ENCODE measurements at places on chromosomes 6 and 20.

- no peak for DNase-seq
Measured at GRCh38 chr6:96624957-96625356, 62.0 kb downstream of the FHL5 start.

GRCh38 chr20:4027590-4028265, 12.4 kb upstream of the RNF24 start:
- DNase-seq, result no peak

DNA sequence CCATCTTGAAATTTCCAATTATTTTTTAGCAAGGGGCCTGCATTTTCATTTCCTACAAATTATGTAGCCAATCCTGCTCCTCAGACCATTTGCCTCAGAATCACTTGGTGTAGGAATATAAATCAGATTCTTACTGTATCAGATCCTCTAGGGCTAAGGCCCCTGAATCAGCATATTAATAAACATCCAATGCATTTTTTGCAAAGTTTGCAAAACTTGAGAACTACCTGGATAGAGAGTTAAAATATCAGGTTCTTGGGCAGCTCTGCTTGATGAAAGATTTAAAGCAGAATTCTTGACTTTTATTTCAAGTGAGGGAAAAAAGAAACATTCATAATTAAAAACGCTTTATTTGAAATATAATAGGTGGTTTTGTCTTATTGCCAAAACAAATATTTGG, 82.2 kb upstream of the MAN1A1 start:
- no peak for DNase-seq

DNA sequence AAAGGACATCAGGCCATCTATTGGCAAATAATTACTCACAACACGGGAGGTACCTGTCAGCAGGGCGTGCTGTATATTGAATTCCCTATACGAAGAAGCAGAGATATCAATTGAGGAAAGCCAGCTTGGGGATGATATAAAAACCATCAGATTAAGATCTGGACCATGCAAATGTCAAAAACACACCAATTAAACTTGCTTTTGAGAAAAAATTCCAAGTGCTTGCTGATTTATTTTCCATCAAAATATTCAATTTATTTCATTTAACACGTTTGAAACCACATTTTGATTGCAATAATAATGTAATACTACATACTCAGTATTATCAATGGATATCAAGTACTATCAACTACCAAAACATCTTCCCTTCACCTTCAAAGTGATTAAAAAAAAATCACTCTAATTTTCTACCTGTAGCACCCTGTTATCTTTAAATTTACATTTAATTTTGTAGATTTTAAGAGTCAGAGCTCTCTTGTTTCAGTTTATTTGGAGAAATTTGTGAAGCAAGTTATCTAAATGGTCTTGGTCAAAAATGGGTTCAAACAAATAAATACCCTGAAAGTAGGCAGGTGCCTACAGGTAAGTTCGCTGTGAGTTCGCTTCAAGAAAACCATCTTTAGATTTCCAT, 6.8 kb upstream of the TBX18 start:
- DNase-seq, result no peak

DNA sequence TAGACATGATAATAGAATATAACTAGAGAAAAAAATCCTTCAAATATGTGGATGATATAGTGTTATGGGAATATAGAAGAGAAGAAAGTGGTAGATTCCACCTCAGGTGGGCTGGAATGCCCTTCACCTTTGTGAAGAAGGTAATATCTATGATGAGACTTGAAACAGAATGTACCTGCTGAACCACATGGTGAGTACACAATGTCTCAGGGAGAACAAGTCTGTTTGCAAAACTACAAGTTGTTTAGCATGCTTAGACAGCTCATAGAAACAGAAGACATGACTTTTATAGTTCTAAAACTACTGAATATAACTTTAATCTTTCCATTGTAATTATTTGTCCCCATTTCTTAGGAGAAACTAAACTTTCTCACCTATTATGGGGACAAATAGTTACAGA, 12.2 kb downstream of the C6orf58 start:
- no peak for DNase-seq

DNA sequence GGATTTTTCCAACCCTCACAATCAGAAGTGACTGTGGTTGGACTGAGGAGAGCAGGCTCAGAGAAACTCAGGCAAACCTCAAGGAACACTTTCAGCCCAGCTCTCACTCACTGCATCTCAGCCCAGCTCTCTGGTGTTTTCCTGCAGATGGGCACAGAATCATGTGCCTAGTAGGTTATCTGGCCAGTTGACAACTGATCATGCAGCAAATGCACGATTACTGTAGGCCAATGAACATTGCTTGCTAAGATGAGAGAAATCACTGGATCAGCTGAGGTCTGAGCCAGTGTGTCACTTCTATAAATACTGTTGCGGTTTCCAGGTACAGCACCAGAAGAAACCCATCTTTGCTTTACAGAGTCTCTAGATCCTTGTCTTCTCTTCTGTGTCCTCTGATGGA, 540.5 kb downstream of the CD83 start:
- no peak for DNase-seq

- DNase-seq, result no peak
Measured at GRCh38 chr6:1143655-1144054, 168.2 kb upstream of the FOXQ1 start.

DNA sequence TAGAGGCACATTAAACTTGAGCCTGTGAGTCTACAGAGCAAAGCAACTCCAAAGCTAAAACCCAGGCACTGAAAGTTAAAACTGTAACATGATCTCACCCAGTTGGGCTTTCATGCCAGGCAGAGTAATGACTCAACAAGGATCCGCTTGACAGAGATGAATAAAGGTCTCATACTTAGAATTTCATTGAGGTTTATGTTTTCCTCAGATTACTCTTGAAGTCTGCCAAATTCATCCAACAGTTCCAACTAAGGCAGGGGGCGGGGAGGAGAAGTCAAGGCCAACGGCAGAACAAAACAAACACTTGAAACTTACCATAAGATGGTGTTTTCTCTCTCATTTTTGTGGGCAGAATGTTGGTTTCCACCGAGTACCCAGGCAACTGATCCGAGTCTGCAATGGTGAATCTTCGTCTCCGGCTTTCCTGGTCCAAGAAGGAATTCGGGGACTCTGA, 54.0 kb upstream of the IPCEF1 start:
- no peak for DNase-seq

GRCh38 chr6:113856625-113857555, at the start of gene MARCKS:
TSS of gene MARCKS (plus strand) at chr6:113857345. CDS start at chr6:113857746, 401 bp downstream.
- DNase-seq, result no peak

DNA sequence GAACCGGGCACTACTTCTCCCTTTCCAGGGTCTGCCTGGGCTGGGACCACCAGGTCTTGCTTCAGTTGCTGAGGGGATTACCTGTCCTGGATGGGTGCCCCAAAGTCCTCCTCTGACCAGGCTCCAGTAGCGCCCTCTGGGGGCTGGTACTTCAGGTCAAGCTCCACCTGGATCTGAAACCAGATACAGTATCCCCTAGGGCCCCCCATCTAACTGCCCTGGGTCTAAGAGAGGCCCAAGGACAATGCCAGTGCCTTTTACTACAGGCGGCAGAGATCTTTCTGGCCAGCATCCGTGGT, 11.2 kb upstream of the SPAG4 start:
- no peak for DNase-seq

GRCh38 chr20:845226-845868, 11.8 kb downstream of the FAM110A start:
- DNase-seq, result no peak

DNA sequence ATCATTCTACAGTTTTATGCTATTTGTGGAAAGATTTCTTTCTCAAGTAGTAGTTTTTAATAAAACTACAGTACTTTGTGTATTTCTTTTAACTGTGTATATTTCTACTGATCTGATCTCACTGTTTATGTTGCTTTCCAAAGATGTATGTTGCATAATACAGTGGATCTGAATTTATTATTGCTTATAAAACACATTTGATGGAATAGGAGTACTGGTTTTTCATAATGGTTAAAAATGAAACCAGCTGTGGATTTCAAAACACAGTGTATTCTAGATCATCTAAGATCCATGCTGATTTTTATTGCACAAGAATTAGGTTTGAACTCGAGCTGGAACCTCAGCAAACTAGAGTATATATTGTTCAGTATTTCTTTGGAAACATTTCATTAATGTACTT, 8.0 kb downstream of the NKX2-4 start:
- no peak for DNase-seq

DNA sequence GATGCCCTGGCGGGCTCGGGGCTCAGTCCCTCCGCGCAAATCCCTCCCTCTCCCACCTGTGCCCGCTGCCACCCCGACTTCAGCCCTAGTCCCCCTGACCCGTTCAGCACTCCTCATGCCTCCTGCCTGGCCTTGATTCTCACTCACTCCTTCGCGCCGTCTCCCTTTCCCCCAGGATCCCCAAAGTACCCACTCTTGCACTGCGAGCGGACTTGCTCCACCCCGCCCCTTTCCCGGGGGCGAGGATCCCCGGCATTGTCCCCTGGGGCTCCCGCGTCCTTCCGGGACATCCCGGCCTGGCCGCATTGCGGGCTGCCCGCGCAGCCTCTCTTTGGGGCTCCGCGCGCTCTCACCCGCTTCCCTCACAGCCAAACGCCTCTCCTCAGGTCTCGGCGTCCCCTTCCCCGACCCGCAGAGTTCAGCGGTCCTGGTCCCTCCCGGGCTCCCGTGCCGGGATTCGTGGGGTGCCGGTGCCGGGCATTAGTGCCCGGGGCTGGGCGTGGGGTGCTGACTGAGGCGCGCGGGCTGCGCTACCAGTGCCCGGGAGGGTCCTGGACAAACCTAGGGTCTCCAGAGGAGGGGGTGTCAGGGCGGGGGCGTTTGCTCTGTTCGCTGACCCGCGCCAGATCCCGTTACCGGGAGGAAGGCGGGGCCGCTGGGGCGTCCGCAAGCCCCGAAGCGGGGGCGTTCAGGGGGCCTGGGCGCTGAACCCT, 45.5 kb upstream of the SUPT3H start:
- no peak for DNase-seq

DNA sequence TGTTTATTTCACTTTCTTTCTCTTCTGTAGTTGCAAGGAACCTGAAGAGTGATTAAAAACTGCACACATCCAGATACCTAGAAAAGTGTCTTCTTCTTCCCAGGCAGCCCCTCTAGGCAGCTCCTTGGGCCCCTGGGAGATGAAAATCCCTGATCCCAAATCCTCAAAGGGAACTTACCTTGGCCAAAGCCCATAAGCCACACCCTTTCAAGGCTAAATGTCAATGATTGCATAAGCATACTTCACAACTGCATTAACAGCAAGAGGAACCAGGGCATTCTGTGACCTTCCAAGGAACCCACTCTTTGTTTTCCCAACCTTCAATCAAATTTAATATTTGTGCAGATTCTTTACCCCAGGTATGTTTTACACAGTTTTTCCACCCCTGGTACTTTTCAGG, 4.4 kb upstream of the HMGN3 start:
- DNase-seq, result no peak

- DNase-seq, result no peak
Measured at GRCh38 chr6:143964674-143965081, 43.4 kb downstream of the PLAGL1 start.

DNA sequence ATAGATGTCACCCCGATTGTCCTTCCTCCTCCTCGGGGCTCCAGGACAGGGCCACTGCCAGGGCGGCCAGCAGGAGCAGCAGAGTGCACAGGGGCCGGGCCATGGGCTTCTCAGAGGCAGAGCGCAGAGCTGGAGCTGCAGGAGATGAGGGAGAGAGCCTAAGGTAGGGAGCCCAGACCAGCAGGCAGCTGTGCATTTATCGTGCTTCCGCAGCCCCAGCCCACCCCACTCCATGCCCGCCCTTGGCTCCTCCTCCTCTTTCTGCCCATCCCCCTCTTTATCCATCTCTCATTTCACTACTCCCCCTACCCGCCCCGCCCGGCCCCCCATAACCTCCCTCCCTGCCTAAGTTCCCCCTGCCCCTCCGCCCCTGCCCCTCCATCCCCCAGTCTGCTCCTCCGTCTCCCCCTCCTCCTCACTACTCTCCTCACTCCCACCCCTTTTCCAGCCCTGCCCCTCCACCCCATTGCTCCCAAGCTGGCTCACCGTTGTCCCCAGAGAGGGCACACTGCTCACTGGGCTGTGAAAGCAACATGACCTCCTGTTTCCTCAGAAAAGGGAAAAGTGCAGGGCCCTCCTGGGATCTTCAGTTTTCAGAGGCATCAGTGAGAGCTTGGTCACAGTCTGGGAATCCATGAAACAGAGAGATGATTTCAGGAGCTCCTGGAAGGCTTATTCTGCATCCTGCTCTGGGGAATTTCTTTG, 25.5 kb upstream of the CST1 start:
- DNase-seq, result no peak

DNA sequence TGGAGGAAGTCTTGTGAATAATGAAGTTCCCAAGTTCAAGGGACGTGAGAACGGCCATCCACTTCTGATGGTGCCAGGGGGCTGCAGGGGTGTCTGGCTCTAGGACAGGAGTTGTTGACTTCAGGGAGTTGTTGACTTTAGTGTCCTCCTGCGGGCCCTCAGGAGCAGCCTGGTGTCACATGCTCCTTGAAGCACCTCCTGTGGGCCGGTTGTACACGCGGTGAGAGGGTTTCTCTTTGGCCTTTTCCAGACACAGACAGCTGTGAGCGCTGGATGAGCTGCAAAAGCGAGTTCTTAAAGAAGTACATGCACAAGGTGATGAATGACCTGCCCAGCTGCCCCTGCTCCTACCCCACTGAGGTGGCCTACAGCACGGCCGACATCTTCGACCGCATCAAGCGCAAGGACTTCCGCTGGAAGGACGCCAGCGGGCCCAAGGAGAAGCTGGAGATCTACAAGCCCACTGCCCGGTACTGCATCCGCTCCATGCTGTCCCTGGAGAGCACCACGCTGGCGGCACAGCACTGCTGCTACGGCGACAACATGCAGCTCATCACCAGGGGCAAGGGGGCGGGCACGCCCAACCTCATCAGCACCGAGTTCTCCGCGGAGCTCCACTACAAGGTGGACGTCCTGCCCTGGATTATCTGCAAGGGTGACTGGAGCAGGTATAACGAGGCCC, 77.8 kb downstream of the ISM1 start:
- no peak for DNase-seq

- DNase-seq, result no peak
Measured at GRCh38 chr20:24766143-24766527, 182.9 kb upstream of the CST7 start.

- DNase-seq, result no peak
Measured at GRCh38 chr20:58667975-58668374, 16.9 kb downstream of the STX16 start.

DNA sequence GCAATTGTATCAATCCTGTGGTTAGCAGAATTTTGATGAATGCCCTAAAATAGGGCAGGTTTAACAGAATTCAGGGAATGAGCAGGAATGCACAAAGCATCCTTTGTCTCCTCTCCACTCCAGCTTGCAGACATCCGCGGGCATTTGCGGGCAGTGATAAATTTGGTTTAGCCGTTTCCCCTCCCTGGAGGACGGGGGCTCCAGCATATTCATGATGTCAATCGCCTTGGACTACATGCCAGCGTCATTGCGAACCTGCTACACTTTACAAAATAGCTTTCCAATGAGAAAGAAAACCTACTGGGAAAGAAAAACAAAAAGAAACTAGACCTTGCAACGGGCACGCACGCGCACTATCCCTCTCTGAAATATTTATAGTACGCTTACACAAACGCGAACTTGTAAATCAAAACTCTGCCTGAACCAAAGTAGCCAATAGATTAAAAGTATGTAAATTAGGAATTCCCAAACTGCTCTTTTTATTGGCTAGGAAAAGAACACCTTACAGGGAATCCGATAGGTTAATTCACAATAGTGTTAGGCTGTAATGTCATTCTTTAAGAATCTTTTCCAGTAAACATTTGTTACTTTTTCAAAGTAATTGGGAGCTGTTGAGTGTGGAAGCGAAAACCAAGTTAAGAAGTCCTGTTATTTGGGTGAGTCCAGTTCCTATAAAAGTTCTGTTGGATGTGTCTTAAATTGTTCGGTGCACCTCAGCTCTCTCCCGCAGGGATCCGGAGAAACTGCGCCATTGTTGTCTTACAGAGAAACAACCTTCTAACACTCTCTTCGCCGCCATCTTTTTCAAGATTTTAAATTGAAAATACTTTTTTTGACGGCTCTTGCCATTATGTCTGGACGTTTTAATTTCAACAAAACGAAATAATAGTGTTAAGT, 136.7 kb downstream of the HFE start:
- no peak for DNase-seq
